Left lobe of liver (tissue), 2 donors: ENCODE measurements at places on chromosomes 6 and 20. TPM values are rescaled to one million over a fixed set of nuclear protein-coding genes. Genes with fewer than 3 reads are reported as not detected.

The CAPN11 gene
- total RNA-seq = 0.18 TPM

The OPRL1 gene
- total RNA-seq = 0.15 TPM

The STMND1 gene
- total RNA-seq = not detected

The SLC13A3 gene
- total RNA-seq = 7.1 TPM

The LHFPL5 gene
- total RNA-seq = not detected

The GFRA4 gene
- total RNA-seq = not detected

The COL9A1 gene
- not detected for total RNA-seq

The HNF4A gene
- 189 TPM for total RNA-seq
